Caki2 (cell line): ENCODE measurements at places on chromosomes 7 and 10.

GRCh38 chr10:119337796-119338432 lies 130.5 kb downstream of the GRK5 start:
- DNase-seq, result no peak

GRCh38 chr7:24870766-24871165 lies 109.2 kb downstream of the OSBPL3 start:
- no peak for DNase-seq

GRCh38 chr7:141477865-141478264 lies 73.3 kb upstream of the AGK start:
- DNase-seq, result peak; percentile 21

DNA sequence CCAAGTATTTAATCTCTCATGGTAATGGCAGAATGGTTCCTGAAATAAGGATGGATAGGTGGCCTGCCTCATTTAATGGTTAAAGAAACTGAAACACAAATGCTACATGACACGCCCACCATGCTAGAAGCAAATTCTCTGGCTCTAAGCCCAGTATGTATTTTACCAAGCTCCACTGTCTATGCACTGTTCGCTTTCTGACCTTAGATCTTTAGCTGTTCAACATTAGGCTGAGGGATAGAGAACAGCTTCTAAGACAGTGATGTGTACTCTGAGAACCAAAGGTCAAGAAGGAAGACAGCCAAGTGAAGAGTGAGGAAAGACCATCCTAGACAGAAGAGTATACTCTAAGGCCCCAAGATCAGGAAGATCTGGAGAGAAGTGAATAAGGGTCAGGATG lies 26.6 kb downstream of the FAM3C start:
- peak; percentile 52 for DNase-seq

- no peak for DNase-seq
Observed at GRCh38 chr10:103555712-103556111, 62.2 kb downstream of the NEURL1 start.

DNA sequence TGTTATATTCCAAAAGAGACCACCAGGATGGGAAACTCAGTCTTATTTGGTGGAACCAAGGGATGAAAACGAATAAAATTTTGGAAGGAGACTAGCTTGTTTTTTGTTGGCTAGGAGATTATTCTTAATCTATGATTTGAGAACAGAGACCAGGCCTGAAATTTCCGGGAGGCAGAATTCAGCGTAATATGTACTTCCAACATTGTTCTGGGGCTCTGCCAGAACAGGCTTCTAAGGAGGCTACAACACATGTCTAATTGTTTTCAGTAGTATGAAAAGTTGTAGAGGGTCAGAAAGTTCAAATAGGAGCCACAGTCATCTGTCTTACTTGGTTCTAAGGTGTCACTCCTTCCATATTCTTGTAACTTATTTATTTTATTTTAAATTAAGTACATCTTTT lies 1.7 kb downstream of the DDX21 start:
- DNase-seq, result no peak

DNA sequence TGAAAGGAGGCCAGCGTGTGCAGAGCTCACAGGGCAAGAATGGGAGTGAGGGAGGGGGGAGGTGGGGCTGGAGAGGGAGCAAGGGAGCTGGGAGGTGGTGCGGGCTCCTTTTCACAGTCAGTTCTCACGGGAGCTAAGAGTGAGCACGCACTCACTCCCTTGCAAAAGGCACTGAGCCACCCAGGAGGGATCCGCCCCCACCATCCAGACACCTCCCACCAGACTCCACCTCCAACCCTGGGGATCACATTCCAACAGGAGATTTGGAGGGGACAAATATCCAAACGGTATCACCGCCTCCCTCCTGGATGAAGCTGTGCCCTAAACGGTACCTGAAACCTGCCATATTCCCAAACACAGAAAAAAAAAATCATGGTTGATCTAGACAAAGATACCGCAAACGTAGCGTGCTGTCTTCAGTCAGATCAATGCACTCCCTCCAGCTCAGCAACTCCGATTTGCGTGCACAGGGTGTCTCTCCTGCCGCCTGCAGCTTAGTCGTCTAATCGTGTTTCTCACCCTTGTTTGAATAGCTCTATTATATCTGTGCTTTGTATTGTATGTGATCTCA lies 20.3 kb upstream of the PRKAG2 start:
- DNase-seq, result no peak

DNA sequence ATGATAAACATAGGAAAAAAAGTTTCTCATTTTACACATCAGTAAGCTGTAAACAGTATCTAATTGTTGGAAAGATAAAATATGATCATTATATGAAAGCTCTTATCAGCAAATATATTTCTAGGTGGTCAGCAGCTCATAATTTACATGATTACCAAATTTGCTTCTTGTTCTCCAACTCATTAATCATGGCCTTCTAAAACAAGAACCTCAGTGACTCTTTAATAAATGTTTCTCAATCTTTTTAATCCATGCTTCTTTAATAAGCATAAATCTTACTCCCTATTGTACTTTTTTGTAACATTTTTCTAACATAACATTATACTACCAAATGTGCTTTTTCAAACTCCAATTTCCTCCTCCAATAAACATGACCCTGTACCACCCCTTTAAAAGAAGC lies 5.9 kb downstream of the ITGB1 start:
- no peak for DNase-seq

DNA sequence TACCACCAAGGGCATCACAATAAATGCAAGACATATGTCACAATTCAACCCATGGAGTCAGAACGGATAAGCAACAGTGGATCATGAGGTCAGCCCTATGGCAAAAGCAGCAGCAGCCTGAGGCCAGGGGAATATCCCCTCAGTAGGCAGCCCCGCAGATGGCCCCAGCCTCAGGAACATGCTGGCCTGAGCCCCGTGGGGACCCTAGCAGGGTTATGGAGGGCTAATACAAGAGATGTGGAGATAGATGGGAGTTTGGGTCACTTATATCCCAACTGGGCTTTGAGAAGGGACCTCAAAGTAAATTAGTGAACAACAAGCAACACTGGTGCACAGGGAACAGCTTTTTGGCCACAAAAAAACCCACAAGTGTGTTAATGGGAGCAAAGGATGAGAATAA lies 9.1 kb downstream of the TMEM72 start:
- no peak for DNase-seq

DNA sequence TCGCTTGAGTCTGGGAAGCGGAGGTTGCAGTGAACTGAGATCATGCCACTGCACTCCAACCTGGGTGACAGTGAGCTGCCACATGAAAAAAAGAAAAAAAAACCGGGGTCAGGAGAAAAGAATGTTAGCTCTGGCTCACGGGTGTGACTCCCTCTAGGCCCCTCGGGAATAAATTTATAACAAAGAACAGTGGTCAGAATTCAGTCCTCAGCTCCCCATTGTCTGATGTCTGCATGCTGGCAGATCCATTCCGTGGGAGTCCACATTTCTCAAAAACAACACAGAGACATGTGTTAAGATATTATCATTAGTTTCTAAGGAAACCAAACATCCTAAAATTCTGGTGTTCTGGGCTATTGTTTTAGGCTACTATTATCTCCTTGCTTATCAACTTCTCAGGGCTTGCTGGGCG lies 90.6 kb downstream of the MARCHF5 start:
- no peak for DNase-seq

DNA sequence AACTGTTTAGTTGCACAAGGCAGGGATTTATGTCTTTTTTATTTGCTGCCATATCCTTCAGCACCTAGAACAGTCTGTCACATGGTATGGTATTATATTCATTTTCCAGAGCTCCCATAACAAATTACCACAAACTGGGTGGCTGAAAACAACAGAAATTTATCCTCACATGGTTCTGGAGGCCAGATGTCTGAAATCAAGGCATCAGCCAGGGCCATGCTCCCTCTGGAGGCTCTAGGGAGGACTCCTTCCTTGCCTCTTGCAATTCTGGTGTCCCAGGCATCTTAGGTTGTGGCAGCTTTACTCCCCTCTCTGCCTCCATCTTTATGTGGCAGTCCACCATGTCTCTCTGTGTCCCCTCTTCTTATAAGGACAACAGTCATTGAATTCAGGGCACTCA lies 43.1 kb downstream of the MET start:
- no peak for DNase-seq

DNA sequence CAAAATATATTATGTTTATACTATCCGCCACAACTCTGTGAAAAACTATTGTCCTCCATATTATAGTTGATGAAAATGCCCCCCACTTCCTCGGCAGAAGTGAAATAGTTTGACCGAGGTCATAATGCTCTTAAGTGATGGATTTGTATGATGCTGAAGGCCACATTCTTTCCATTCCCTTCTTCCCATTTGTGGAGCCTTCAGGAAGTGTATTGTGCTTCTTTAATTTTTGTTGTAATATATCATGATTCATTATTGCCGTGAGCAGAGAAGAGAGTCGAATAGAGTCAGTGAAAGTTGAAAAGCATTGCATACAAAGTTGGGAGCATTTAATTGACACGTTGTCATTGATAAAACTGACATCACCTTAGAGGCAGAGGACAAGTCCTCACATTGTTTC lies 460.3 kb downstream of the SUGCT start:
- no peak for DNase-seq

- no peak for DNase-seq
Observed at GRCh38 chr7:55107946-55108345, 89.1 kb downstream of the EGFR start.

DNA sequence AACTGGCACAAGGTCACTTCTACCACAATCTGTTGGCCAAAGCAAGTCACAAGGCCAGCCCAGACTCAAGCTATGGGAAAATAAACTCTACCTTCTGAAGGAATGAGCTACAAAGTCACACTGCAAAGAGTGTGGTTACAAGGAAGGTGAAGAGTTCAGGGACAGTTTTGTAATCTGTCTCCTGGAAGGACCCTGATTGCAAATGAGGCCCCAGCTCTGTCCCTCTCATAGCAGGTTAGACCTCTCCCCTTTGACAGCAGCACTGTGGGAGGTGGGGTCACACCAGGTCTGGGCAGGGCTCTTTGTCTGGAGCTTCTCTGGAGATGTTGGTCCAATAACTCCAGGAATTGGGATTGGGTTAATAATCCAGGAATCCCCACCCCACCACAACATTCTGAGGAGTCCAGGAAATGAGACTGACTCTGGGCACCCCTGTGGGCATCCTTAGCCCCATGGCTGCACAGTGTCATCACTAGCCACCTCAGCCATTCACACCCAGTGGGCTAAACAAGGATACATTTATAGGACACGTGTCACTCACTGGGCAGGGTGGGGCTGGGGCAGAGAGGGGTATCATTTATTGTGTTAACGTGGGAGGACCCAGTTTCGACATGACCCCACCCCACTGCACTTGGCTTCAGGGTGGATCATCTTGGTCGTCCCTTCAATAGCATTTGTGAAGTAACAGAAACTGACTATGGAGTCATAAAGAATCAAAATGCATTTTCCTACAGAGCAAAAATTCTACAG lies 23.7 kb upstream of the C10orf105 start:
- no peak for DNase-seq

- peak; percentile 13 for DNase-seq
Observed at GRCh38 chr10:96496281-96496925, 17.3 kb downstream of the TLL2 start.

DNA sequence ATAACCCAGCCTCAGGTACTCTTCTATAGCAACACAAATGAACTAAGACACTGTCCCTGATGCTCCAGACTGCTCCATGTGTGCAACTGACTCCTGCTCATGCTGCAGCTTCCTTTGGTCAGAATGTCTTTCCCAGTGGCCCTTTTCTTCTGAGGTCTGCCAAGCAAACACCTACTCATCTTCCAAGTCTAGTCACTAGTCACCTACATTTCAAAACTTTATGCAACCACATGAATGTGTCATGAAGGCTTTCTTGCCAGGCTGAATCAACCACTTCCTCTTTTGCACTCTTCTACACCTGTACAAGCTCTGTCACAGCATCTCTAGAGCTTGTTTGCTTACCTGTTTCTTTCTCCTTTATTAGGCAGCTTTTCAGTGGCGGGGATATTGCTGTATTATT lies 75.8 kb downstream of the LSMEM1 start:
- no peak for DNase-seq

- no peak for DNase-seq
Observed at GRCh38 chr7:2273866-2274265, 31.8 kb downstream of the NUDT1 start.

DNA sequence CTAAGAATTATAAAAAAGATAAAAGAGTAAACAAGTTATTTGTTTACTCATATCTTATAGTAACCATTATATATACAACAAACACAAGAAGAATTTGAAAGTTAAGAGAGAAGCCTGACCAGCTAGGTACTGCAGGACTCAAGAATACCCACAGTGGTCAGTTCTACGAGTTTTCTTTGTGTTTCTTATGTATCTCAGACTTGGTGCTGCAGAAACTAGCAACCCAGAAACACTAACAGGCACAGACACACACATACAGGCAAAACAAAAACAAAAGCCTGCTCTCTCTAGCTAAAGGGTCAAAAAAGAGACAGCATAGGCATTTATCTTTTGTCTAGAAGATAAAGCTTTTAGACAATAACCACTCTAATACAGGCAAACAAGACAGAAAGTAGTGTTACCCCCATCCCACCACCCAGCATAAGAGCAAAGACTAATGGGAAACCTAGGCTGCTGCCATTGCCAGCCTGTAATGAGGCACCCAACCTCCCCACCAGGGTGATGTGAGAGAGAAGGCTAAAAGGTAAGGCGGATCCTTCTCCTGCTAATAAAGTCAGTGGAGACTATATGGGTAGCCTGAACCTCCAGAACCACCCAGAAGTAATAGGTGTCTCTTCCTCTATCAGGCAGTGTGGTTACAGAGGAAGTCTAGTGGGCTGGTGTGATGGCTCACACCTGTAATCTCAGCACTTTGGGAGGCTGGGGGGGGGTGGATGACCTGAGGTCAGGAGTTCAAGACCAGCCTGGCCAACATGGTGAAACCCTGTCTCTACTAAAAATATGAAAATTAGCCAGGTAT lies 113.9 kb downstream of the DNAJC1 start:
- DNase-seq, result no peak

DNA sequence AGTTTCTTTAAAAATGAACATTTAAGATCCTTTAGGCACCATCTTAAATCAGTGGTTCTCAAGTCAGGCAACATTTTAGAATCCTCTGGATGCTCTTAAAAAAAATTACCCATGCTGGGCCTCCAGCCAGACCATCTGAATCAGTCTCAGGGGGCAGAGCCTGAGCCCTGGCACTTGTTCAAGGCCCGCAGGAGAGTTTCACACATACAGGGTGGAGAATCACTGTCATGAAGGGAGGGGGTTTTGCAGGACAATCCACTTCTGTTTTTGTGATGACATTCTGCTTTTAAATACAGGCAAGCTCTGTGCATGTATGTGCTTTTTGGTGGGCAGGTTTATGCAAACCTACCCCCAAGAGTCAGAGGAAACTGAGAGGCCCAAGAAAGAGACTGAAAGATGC lies 268.6 kb downstream of the SEC23IP start:
- no peak for DNase-seq

DNA sequence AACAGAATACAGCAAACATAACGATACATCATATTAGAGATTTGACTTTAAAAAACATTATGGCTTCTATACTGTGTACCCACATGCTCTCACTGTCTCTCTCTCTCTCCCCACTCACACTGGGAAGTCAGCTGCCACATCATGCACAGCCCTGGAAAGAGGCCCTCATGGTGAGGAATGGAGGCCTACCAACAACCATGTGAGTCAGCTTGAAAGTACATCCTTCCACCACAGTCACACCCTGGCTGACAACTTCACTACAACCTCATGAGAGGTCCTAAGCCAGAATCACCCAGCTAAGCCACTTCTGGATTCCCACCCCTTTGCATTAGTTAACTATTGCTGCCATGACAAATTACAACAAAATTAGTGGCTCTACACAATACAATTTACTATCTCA lies 23.3 kb upstream of the GPR22 start:
- DNase-seq, result no peak
